Stimulated activated CD8-positive, alpha-beta memory T cell treated with anti-CD3 and anti-CD28 coated beads, Interleukin-12 subunit alpha, Interleukin-12 subunit beta, amount 100 ng/mL, for 4 hours (primary cell): ENCODE measurements at places on chromosomes 12 and 14.
A peak's percentile ranks its signal among the peaks of the same experiment; 100 is the strongest.

- no peak for DNase-seq
These were observed 91.6 kb upstream of the SYT10 start for GRCh38 chr12:33531261-33531660.

DNA sequence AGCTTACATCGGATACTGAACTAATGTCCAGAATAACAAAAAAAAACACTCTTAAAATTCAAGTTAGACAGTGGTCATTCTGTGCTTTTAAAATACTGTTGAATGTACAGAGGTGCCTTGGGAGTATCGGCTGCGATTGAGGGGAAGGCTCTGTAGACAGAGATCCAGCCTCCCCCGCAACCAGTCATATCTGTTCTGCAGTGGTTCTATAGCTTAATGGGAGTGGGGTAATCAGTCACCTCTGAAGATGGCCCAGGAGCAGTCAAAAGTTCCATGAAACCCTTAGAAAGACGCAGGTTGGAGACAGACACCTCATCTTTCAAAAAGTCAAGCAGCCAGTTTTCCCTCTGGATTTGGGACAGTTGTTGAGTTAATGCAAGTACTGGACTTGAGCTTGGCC lies 1486.6 kb upstream of the TMEM132C start:
- DNase-seq, result no peak

- DNase-seq, result no peak
These were observed 71.8 kb upstream of the GZMB start for GRCh38 chr14:24705840-24706239.

DNA sequence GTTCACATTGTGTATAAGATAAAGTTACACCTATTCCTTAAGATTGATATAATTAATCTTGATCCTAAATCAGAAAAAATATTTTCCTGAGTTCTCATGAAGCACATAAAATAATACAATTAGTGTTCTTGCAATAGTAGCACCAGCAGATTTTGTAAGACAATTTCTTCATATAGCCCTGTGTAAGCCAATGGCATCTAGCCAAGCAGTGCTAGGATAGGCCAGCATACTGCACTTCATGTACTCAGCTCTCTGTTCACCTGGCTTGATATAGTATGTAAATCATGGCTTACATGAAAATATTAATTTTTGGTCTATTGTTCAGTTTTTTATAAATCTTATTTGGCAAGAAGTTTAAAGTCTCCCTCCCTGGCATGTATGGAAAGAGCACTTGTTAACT lies 1.9 kb downstream of the KLRF2 start:
- no peak for DNase-seq

- no peak for DNase-seq
These were observed 57.7 kb downstream of the DBX2 start for GRCh38 chr12:44993161-44993560.

DNA sequence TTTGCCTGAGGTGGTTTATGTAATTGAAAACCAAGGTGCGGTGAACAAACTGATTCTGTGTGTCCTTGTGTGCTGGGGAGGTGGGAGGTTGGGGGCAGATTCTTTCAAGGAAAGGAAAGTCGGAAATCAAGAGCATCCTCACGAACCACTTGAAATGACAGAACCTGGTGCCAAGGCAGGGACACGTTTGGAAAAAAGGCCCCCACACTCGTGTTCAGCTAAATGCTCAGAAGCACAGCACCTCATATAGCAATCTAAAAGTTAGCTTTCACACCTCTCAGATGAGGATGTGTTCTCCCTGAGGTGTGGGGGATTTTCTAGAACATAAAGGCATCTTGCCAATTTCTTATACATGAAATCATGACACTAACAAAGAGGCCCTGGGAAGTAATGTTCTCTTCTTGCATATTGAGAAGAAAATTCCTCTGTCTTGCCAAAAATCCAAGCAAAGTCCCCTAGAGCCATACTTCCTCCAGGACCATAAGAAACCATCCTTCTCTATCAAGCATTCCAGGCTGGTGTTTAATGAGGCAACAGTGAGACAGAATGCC lies 119.6 kb downstream of the PLXNC1 start:
- DNase-seq, result no peak

- no peak for DNase-seq
These were observed 36.5 kb downstream of the UBE3B start for GRCh38 chr12:109513977-109514376.

DNA sequence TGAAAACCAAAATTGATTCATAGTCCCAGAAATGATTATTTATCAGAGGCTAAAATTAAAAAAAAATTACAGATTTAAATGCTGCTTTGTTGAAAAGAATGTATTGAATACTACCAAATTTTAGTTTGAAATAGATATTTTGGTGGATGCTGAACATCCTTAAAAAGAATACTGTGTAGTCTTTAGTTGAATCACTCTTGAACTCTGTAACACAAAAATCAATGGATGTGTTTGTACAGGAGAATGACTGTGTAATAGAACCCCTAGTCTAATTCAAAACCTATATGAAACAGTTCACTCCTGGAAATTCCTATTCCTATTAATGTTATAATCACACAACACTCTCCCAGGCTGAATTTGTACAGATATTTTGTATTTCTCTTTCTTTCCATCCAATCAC lies 1.5 kb upstream of the TSPAN8 start:
- DNase-seq, result no peak

- DNase-seq, result no peak
These were observed 17.8 kb downstream of the SPTB start for GRCh38 chr14:64861916-64862315.

DNA sequence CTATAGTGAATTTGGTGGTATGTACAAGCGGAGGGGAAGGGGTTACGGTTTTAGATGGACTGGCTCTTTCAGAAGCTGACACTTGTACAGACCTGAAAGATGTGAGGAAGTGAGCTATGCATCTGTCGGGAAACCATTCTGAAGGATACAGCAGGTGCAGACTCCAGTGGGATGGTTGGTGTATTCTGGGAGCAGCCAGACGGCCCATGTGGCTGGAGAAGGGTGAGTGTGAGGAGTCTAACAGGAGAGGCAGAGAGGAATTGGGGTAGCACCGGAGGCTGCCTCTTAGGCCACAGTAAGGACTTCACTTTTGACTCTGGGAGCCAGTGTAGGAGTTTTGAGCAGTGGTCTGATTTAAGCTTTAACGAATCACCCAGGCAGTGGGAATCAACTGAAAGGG lies 90.7 kb downstream of the APAF1 start:
- no peak for DNase-seq

- DNase-seq, result no peak
These were observed 7.6 kb upstream of the SLC25A21 start for GRCh38 chr14:37179896-37180502.

- DNase-seq, result no peak
These were observed 92.9 kb downstream of the SPTSSA start for GRCh38 chr14:34368971-34369647.

- DNase-seq, result no peak
These were observed 19.3 kb upstream of the KRT80 start for GRCh38 chr12:52210925-52211650.

GRCh38 chr14:67370830-67371229 lies 10.7 kb downstream of the EIF2S1 start:
- DNase-seq, result no peak

GRCh38 chr12:49661191-49661590 lies 37.8 kb downstream of the PRPF40B start:
- no peak for DNase-seq

DNA sequence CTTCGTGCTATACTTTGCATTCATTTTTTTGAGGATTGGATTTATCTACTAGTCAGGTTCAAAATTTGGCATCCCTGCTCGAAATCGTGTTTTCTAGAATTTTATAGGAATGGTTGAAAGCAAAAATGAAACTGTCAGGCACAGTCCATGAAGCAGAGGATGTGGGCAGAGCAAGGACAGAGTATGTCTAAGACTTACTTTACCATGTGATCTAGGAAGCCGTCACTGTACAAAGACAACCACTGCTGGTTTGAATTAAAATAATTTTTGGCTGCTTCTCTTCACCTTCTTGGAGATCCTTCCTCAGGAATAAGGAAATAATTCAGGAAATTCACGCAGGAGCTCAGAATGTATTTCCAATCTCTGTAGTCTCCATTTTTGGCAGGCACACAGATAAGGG lies 31.6 kb upstream of the SGPP1 start:
- no peak for DNase-seq

GRCh38 chr12:65882486-65882885 lies 58.2 kb downstream of the HMGA2 start:
- no peak for DNase-seq

DNA sequence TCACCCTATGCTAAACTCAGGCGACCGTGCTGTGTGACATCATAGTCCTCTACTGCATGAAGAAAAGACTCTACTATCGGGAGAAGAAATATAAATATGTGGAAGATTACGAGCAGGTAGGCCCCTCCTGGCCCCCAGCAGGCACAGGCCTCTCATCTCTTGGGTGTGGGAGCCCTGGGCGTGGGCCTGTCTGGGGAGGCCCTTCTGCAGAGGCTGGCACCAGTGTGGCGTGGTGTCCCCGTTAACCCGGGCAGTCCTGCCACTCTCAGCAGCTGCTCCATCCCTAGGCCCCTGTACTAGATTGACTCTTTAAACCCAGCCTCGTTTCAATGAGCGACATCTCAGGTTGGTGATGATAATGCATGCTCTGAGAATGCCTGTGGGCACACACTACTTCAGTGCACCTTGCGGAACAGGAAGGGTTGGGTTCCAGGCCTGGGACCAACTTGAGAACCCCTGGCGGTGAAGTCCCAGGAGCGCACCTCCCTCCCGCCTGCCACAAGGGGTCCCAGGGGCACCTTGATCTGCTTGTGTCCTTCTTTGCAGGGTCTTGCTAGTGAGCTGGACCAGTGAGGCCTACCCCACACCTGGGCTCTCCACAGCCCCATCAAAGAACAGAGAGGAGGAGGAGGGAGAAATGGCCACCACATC lies 23.2 kb downstream of the P2RX4 start:
- DNase-seq, result no peak

- no peak for DNase-seq
These were observed 431 bp downstream of the HIP1R start for GRCh38 chr12:122835750-122836026.

DNA sequence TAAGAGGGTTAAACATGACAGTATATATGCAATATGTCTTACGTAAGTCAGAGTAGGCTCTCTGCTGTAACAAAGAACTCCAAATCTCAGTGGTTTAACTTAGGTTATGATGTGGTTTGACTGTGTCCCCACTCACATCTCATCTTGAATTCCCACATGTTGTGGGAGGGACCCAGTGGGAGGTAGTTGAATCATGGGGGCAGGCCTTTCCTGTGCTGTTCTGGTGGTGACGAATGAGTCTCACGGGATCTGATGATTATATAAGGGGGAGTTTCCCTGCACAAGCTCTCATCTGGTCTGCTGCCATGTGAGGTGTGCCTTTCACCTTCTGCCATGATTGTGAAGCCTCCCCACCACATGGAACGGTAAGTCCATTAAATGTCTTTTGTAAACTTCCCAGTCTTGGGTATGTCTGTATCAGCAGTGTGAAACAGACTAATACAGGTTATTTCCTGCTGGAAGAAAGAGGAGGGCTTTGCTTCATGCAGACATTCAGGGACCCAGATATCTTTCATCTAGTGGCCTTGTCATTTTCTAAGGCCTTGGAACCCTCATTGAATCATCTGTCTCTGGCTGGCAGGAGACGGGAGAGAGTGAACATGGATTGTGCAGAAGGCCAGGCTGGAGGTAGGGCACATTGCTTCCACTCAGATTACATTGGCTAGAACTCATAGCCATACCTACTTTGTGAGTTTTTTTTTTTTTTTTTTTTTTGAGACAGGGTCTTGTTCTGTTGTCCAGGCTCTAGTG lies 96.1 kb downstream of the CRADD start:
- DNase-seq, result peak; percentile 25

GRCh38 chr14:65879248-65880009 lies 466.9 kb downstream of the FUT8 start:
- DNase-seq, result no peak

GRCh38 chr12:87982208-87982607 lies 47.0 kb downstream of the C12orf50 start:
- no peak for DNase-seq

- no peak for DNase-seq
These were observed 14.2 kb upstream of the RNU6-8 start for GRCh38 chr14:32217301-32217700.

DNA sequence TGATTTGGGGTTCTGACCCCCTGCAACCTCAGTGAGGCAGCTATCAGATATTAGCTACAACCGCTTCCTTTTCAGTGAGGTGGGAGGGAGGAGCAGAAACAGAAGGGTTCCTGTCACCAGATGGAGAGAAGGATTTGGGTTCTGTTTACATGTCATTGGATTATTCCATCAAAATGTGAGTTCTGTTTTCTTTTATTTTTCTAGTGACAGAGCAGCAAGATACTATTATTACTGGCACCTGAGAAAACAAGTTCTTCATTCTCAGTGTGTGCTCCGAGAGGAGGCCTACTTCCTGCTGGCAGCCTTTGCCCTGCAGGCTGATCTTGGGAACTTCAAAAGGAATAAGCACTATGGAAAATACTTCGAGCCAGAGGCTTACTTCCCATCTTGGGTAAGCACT lies 52.8 kb downstream of the FRMD6 start:
- no peak for DNase-seq

DNA sequence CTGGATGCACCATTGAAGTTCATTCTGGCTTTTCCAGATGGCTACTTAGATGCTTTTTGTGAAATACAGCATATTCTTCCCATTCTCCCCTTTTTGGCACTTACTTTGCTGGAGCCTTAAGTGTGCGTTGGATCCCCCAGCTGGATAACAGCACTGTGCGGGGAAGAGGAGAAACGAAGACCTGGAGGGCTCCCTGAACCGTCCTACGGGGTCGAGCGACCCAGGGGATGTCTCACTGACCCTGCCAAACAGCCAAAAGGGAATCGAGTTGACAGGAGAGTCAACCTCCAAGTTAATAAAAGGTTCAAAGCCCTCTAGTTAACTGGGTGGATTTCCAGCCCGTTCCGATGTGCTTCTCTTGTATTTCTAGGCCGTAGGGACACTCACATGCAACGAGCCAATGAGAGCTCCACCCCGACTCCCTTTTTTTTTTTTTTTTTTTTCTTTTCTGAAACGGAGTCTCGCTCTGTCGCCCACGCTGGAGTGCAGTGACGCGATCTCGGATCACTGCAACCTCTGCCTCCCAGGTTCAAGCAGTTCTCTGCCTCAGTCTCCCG lies 1.0 kb upstream of the CAMKK2 start:
- DNase-seq, result peak; percentile 21

- no peak for DNase-seq
These were observed 890 bp downstream of the SPTLC2 start for GRCh38 chr14:77615361-77616132.

- DNase-seq, result no peak
These were observed 1.7 kb upstream of the MAP3K9 start for GRCh38 chr14:70811050-70811449.

GRCh38 chr14:50338587-50338986 lies 26.5 kb downstream of the DMAC2L start:
- DNase-seq, result no peak
